Tongue (tissue), 3 donors: ENCODE measurements at places on chromosomes 2 and 18. TPM values are rescaled to one million over a fixed set of nuclear protein-coding genes. Genes with fewer than 3 reads are reported as not detected.

The CRIM1 gene
- 57.2 TPM for total RNA-seq

The IHH gene
- not detected for total RNA-seq

The HOXD1 gene
- not detected for total RNA-seq

The STARD6 gene
- not detected for total RNA-seq

The DCDC2C gene
- total RNA-seq = not detected

The CHRNG gene
- total RNA-seq = 19.5 TPM

The DSG1 gene
- 17.2 TPM for total RNA-seq

The C2orf66 gene
- not detected for total RNA-seq

The L3MBTL4 gene
- 6.5 TPM for total RNA-seq

The SNORC gene
- 0.41 TPM for total RNA-seq

The HAAO gene
- 24.3 TPM for total RNA-seq

The ARHGEF4 gene
- 48.5 TPM for total RNA-seq

The CCDC178 gene
- not detected for total RNA-seq

DNA sequence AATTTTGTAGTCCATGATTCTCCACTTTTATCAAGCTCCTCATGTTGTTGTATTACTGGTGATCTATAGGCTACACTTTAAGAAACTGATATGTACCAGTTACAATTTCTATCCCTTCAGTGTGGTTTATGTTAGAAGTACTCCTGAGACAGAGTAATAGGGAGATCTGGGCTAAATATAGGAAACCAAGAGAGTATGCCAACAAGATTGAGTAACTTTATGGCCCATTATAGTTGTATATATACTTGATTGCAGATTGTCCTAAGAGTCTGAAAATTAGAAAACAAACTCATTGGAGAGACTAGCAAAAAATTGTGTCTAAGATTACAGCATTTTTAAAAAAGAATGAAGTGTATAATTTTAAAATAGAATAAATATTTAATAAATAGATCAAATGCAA, 605.6 kb downstream of the XIRP2 start:
- DNase-seq = no peak

DNA sequence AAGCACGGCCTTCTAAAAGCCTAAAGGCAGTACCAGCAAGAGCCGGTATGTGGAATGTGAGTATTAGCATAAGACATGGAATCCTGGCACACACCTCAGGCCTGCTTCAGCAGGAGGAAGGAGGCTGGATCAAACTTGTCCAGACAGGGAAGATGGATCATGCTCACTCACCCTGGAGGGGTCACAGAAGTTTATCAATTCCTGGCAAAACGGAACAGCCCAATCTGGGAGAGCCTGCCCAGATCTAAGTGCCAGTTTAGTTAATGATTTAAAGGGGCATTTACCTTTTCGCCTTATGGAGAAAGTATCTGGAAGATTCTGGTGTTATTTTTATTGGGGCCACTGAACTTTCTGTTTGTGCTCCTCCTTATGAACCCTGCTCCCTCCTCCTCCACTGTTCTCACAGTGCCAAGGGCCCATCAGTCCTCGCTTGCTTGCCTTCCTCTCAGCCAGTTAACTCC, 58.3 kb upstream of the NFE2L2 start:
- DNase-seq = peak; percentile 18

DNA sequence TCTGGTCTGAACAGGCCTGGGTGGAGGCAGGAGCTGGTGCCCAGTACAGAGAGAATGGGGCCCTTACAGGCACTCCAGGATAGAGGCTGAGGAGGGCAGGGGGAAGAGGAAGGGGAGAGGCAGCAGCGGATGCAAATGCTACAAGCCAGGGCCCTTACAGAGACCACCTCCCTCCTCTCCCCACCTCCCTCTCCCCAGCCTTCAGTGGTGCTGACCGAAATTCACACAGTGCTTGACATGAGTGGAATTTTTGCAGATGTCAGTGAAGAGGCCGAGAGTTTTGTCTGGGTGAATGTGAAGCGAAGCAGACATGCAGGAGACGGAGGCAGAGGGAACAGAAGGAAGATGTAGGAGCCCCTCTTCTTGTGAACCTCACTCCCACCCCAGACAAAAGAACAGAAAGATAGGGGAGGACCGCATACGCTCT, 31.9 kb downstream of the CIB4 start:
- no peak for DNase-seq

- DNase-seq = no peak
These were observed 6.8 kb upstream of the PCARE start for GRCh38 chr2:29080886-29081743.

DNA sequence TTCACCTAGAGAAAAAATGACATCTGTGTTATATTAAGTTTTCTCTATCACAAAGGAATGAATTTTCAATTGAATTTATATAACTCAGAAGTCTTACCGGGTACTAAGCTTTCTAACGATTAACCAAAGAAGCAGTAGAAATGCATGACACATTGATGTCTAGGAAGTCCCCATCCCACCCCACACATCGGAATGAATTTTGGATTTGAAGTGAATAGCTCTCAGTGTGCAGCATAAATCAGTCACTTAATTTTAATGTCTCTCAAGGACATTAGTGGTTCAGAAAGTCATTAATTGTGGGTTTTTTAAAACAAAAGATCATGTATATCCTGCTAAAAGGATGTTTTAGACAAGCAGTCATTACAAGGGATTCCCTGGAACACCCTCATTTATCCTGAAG, 141.4 kb upstream of the PIEZO2 start:
- DNase-seq = no peak

GRCh38 chr18:43863180-43863579, 585.9 kb upstream of the SYT4 start:
- DNase-seq = peak; percentile 92

- DNase-seq = no peak
These were observed 46.3 kb upstream of the CREB1 start for GRCh38 chr2:207483477-207483876.

DNA sequence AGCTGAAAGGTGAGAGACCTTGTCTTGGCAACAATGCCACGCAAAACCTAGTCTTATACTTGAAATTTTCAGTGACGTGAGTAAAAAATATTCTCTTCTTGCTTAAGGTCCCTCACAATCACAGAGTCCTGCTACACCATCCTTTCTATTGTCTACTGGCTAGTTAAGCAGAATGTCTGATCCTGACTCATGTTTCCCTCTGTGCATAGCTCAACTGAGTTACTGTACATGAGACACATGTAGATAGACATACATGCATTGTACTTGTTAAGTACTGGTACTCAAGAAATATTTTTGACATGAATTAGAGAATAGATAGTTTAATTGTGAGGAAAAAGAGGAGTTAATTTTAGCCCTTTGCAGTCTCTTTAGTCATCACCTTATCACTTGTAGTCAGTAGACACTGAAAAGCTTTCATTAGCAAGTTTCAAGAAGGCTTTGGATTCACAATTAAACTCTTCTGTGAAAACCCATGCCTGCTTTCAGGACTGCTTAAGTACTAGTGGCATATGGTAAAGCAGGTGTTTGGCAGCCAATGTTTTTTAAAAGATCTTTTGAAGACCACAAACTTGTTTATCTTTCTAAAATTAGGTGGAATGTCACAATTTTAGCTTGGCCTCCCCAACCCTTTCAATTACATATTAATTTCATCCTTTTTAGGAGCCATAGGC, 158.7 kb upstream of the CCDC150 start:
- peak; percentile 30 for DNase-seq

- DNase-seq = no peak
These were observed 81.8 kb upstream of the RBMS1 start for GRCh38 chr2:160575368-160575767.

- DNase-seq = peak; percentile 94
These were observed 246.3 kb downstream of the TNS1 start for GRCh38 chr2:217756375-217757107.

- peak; percentile 15 for DNase-seq
These were observed 918 bp downstream of the EIF5B start for GRCh38 chr2:99338029-99338585.

DNA sequence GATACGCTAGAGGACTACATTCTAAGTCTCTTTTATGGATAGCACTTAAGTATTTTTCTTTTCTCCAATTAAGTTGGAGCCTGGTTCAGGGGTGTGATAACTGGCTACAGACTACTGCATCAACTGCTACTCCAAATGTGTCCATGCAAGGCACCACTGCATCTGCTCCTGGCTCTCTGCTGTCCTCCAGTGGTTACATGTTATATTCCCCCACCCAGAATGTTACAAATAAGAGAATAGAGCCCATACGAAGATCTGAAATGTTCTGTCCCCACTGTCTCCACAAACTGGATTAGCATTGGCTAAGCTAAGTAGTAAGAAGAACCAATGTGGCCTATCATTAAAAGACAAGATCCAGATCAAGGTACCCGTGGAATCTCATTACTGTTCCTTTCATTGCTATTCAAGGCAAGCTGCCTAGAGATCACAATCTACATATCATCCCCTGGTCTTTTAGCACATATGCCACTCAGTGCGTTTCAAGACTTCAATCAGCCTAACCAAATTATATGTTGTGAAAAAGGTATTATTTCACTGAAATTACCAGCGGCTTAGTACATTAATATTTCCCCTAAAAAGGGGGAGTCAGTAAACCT, 308.3 kb upstream of the SLC8A1 start:
- DNase-seq = peak; percentile 1

GRCh38 chr2:123864416-123864815, 160.7 kb upstream of the CNTNAP5 start:
- DNase-seq = peak; percentile 35

GRCh38 chr18:708096-708495, 4.3 kb downstream of the ENOSF1 start:
- DNase-seq = no peak

DNA sequence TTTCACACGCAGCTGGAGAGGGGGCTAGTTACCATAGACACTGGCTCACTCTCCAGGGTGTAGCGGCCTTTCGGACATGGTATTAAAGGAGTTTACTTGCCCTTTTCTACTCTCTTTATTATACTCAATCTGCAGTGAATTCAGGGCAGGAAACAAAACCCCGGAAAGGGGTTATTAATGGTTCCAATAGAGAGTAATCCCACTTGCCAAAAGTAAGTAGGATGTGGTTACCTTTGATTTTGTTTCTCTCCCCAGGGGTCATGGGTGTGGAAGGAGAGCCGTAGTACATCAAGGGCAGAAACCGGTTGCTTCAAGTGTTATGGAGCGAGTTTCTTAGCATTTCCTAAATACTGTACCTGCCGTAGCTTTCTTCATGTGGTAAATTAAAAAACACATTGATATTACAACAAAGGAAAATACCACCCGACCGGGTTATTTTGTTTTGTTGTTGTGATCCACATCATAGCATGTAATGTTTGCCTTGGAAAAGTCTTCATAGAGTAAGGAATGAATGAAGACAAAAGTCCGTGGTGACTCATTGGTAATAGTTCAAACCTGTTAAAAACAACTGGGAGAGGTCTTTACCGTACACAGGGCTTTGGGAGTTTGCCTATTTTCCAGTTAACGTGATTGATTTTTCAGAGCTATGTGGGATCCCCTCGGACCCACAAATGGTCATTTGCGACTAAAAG, 71.5 kb downstream of the SLC4A3 start:
- DNase-seq = no peak

DNA sequence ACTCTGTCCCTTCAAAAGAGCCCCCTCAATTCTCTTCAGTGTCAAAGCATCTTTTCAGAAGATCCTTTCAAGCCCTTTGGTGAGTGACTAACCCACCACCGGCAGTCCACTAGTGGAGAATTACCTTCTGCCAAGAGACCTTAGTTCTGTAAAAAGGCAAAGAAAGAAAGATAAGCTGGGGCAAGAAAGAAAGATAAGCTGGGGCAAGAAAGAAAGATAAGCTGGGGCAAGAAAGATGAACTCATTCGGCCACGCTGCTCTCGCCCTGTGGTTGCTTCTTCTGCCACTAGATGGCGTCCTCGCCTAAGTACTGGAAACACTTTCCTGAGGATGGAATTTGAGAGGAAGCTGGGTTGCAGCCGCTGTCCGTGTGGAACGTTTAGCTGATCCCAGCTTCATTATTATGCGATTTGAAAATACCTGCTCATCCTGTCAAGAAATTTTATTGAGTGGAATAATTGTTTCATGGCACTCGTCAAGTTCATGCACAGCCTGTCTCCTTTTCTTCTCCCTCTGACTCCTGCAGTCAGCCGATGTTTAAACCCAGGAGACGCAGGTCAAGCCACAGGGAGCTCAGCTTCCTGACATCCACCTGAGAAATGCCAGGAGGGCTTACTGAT, 17.3 kb upstream of the ANXA4 start:
- peak; percentile 93 for DNase-seq

- DNase-seq = peak; percentile 7
These were observed 120.6 kb downstream of the EHBP1 start for GRCh38 chr2:62826141-62826540.

- DNase-seq = no peak
These were observed 23.2 kb downstream of the ADNP2 start for GRCh38 chr18:80132180-80132812.

DNA sequence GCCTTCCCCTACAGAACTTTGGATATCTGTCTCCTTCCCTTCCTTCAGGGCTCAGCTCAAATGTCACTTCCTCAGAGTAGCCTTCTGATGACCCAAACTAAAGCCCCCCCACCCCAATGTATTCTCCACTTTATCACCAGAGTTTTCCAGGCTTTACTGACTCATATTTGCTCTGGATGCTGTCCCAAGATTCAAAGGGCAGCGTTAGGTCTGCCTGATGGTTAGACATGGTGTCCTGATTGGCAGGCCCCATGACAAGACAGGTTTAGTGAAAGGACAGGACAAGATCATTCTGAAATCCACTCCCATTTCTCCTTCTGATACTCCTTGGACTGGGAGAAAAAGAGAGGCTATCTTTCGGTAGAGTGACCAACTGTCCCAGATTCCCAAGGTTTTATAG, 22.6 kb upstream of the RPIA start:
- no peak for DNase-seq

- no peak for DNase-seq
These were observed 45.3 kb downstream of the E2F6 start for GRCh38 chr2:11420671-11421070.

- no peak for DNase-seq
These were observed 35.9 kb upstream of the HTR2B start for GRCh38 chr2:231160701-231161100.

GRCh38 chr2:236661061-236661761, 91.6 kb downstream of the ACKR3 start:
- DNase-seq = no peak

GRCh38 chr2:217986256-217986961, 16.4 kb downstream of the TNS1 start:
- DNase-seq = no peak

DNA sequence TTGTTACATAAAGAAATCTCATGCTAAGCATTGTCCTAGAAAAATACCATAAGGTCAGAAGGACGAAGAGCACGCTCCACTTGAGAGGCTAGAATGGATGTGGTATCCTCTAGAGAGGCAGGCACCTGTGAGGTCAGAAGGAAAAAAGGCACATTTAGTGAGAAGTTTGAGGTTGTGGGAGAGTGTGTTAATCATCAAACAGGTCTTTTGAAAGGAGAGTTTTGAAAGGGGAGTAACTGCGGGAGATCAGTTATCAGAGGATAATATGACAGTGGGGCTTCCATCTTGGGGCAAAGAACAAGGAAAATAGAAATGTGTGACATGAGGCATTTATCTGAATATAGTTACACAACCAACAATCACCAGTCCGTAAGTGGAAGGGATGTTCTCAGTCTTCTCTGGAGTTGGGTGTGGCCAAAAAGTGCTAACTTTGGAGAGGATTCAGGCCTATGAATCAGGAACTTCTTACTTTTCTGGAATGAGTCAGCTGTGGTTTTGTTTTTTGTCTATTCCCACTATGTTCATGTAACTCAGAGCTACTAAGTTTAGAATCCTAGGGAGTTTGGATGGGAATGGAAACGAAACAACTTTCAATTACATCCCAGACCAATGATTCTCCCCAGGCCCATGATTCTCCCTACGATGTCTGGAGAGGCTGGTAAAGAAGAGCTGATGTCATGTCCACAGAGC, 451.4 kb upstream of the ST6GAL2 start:
- DNase-seq = no peak
